Activated naive CD4-positive, alpha-beta T cell treated with anti-CD3 and anti-CD28 coated beads, Interleukin-2, amount 50 U/mL, for 72 hours (primary cell): ENCODE measurements at places on chromosomes 16 and 17.

- no peak for DNase-seq
Observed at GRCh38 chr17:71632328-71632727, 488.5 kb upstream of the SOX9 start.

DNA sequence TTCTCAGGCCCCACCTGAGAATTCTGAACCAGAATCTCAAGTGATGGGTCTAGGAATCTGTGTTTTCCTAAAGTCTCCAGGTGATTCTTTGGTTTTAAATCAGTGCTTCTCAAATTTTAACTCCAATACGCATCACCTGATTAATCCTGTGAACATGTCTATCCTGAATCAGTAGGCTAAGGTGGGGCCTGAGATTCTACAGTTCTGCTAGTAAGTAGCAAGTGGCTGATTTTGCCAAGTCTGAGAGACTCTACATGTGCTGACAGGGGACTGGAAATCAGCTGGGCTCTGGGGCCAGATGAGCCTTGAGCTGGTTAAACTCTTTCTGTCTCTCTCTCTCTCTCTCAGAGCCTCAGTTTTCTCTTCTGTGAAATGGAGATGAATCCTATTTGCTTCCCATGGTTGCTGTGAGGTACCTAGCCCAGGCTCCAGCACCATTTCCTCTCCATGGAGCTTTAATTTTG lies 9.0 kb downstream of the CCR7 start:
- peak; percentile 56 for DNase-seq

- DNase-seq: no peak
Observed at GRCh38 chr17:66469890-66470289, 167.5 kb downstream of the PRKCA start.

DNA sequence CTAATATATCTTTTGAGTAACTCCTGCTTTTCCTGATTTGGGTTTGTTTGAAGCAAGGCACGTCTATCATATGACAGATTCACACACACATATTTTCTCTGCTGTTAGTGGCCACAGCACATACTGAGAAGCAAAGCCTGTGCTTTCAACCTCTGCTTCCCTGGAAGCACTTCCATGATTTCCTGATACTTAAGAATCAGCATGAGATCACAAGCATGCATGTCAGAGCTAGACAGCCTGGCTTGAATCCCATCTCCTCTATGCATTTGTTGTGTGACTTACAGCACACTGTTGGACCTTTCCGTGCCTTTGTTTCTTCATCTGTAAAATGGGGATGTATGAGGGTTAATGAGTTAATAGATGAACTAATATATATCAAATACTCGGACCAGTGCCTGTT lies 151.1 kb upstream of the NOL11 start:
- no peak for DNase-seq

- DNase-seq: no peak
Observed at GRCh38 chr17:70169709-70170597, 621 bp downstream of the KCNJ2 start.

DNA sequence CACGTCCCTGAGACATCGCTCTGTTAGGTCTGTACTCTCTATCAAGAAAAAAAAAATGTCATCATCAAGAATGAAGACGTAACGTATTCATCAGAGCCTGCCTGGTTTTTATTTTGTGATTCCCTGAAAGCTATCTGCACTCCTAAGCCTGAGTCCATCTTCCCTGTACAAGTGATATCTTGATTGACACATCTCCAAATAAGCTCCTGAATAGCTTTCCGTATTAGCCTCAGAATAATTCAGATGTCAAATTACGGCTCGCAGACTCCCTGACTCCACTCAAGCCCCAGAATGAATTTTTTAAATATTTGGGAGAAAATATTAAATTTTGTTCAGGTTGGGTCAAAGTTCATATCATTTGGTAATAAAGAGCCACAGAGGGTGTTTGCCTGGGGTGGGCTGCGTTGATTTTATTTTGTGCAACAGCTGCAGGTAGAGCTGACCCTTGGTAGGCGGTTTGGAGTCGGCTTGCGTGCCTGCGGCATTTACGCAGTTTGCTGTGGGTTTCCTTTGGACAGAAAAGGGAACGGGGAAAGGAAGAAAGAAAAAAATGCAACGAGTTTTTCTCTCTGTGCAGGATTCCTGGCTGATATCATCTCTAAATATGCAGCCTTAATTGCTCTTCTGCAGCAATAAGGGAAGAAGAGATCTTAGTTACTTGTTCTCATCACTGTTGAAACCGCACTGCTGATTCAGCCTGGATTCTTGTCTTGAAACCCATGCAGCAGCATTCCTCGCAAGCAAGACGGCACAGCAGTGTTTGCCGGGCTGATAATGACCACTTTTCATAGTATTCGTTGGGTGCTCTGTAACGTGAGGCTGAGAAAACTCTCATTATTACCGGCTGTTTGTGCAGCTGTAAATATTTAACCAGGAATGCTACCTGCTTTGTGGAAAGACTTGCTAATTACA lies 114.7 kb downstream of the IRX3 start:
- no peak for DNase-seq

DNA sequence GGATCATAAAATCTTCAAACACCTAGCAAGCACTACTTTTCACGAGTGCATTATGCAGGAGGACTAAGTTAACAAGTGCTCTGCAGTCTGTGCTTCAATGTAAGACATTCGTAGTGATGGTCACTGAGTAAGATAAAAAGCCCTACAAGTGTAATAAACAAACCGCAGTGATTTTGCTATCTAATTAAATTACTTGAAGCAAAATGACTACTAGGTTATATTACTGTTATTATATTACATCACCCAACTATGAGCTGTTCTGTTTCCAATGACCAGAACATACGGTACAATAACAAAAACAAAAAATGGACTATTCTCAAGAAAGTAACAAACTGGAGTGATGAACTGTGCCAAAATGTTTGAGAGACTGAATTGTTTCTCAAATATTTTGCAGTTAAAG lies 11.2 kb downstream of the KLHL10 start:
- DNase-seq: no peak

DNA sequence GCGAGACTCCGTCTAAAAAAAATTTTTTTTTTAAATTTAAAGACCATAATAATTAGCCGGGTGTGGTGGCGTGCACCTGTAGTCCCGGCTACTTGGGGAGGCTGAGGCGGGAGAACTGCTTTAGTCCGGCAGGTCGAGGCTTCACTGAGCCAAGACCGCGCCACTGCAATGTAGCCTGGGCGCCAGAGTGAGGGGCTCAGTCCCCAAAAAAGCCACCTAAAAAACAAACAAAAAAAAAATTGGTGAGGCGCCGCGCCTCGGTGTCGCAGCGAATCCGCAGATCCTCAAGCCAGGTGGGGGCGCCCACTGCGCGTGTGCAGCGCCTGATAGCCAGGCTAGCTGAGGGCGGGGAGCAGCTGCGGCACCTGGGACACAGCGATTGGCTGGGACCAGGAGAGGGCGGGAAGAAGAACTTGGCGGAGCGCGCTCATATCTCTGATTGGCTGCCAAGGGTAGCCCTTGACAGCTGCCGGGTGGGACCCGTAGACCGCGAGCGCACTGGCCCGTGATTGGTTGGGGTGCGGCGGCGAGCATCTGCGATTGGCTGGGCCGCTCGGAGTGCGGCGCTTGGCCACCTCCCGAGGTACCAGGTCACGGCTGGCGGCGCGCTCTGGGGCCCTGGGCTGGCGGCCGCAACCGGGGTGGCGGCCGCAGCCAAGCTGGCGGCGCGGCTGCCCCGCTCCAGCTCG lies 9.0 kb upstream of the CLDN9 start:
- peak; percentile 98 for DNase-seq

GRCh38 chr16:72025404-72026114 lies 17.0 kb downstream of the DHODH start:
- no peak for DNase-seq

DNA sequence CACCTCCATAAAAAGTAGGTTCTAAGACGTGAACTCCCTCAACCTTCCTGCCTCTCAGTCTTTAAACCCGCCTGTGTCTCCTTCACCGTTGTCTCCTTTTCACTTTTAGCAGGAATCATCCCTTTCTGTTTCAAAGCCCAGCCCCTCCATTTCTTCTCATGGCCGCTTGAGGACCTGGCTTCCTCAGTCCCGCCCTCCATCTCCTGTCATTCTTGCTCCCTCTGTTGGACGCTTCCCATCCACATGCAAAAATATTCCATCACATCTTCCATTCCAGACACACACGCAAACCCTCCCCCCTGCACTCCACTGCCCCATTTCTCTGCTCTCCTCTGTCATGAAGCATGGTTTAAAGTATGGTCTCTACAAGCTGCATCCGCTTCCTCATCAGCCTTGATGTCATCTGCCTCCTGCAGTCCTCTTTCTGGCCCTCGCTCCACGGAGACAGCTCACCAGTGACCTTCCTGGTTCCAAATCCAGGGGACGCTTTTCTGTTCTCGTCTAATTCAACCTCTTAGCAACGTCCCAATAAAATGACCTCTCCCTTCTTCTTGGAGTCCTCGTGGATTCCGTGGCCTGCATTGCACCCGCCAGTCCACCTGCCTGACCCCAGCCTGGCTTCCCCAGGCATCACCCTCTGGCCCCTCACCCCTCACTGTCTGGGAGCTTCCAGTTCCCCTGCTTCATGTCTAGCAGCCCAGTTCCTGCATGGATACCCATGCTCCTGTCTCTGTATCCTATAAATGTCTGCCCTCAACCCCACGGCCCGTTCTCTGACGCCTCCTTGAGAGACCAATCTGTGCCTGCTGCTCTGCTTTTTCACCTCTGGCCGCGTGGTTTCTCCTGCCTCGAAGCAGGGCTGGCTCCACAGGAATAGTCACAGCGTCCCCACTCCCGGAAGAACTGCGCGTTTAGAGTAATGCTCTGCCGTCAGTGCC lies 26.2 kb downstream of the ANKRD40 start:
- no peak for DNase-seq

DNA sequence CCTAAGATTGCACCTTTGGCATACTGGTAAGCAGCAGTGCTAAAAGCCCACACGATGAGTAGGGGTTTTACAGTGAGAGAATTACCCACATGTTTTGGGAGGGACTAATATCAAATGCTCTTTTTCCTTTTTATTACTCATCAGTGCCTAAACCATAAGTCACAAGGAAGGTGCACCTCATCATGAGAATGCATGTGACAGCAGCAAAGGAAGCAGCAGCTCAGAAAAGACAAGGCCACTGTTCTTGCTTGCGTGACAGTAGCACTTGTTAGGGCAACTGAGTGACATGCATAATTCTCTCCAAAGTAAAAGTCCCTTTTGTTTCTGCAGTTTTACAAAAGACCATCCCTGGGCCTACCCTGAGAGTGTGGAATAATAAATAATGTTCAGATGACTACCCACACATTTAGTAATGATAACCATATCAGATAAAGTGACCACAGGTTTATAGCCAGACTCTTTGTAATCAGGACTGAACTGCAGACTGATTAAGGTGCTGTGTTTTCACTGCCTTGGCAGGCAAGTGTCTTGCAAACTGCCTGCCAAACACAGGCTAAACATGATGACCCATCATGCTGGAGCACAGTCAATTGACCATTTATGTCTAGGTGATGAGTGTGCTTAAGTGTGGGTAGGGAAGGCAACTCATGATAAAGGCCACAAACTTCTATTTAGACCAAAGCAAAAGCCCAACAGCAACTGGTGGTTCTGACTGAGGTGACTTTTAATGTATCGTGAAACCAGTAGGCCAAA lies 1751.4 kb downstream of the TP53TG3F start:
- DNase-seq: no peak

DNA sequence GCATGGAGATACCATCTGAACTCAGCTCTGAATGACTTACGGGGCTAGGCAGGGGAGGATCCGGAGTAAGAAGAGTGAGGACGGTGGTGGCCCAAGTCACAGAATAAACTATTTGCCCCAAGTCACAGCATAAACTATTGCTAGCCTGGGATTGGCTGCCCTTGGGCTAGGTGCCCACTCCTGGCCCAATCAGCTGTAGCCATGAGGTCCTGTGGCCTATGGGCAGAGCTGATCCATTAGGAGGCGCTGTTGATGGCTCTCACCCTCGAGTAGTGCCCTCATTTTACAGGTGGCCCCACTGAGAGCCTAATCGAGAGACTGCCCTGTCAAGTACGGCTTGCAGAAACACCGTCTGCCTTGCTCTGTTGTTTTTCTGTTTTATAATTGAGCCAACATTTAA lies 62.3 kb upstream of the ZNF423 start:
- no peak for DNase-seq

DNA sequence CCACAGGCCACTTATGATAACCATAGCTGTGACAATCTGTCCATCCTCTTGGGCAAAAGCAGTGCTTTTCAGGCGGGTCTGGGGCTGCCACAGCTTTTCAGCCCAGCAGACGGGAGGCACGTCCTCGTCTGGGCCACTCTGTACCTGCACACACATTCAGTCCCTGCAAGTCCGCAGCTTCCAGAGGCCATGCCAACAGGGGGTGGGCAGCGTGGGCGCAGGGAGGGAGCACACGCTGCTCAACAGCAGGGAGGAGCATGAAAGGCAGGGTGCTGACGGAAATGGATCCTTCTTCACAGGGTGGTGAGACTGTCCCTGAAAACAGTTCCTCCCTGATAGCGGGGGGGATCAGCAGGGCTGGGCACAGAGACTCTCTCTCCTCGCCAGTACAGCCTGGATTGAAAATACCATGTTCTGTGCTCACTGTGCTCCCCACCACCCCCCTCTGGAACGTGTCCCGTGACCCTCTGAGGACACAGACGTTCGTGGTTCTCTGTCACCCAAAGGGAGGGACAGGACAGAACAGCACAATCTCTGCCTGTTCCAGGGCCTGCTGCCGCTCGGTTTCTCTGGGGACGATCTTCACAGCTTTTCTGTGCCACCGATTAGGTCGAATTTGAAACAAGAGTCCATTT lies 41.7 kb downstream of the PEMT start:
- DNase-seq: no peak

DNA sequence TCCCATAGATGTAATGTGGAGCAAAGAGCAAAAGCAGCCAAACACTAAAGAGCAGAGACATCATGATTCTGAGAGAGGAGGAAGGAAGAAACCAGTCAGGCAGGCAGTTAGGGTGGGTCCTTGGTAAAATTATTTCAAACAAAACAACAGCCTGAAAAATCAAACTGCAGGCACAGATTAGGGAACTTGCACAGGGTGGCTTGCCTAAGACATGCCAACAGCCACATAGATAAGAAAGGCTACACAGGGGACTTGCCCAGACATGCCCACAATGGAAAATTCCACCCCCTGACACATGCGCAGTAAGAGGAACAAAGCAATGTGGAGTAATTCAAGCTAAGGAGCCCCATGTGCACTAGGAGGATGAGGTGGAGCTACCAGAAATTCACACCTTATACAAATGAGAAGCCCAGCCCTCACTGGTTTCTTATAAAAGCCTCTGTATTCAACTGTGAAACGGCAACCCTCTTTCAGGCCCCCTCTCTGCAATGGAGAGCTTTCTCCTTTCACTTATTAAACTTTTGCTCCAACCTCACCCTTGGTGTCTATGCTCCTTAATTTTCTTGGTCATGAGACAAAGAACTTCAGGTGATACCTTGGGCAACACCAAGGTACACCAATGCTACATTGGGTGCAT lies 7.3 kb upstream of the GAS7 start:
- DNase-seq: no peak

DNA sequence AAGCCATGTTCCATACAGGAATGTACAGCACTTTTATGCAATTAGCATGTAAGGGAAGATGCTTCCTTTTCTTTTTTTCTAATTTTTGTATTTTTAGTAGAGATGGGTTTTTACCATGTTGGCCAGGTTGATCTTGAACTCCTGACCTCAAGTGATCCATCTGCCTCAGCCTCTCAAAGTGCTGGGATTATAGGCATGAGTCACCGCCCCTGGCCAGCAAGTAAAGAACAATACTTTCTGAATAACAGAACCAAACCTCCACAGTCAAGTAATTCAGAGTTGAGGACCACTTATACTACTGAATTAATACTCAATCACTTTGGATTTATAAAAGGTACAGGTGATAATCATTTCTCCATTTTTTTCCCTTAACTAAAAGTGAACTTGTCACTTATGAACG lies 13.0 kb downstream of the C16orf87 start:
- DNase-seq: no peak

GRCh38 chr17:57486882-57487301 lies 230.6 kb downstream of the MSI2 start:
- DNase-seq: no peak
